NCI-H2081 treated with DMSO at 0.1 percent for 48 hours (cell line): ENCODE measurements at places on chromosomes 2 and 18.

- DNase-seq: no peak
These were observed 16.4 kb upstream of the MSH2 start for GRCh38 chr2:47386551-47386950.

GRCh38 chr2:55775828-55776227, 82.2 kb upstream of the PNPT1 start:
- no peak for DNase-seq

GRCh38 chr2:22355816-22356433, 1029.1 kb upstream of the KLHL29 start:
- no peak for DNase-seq

DNA sequence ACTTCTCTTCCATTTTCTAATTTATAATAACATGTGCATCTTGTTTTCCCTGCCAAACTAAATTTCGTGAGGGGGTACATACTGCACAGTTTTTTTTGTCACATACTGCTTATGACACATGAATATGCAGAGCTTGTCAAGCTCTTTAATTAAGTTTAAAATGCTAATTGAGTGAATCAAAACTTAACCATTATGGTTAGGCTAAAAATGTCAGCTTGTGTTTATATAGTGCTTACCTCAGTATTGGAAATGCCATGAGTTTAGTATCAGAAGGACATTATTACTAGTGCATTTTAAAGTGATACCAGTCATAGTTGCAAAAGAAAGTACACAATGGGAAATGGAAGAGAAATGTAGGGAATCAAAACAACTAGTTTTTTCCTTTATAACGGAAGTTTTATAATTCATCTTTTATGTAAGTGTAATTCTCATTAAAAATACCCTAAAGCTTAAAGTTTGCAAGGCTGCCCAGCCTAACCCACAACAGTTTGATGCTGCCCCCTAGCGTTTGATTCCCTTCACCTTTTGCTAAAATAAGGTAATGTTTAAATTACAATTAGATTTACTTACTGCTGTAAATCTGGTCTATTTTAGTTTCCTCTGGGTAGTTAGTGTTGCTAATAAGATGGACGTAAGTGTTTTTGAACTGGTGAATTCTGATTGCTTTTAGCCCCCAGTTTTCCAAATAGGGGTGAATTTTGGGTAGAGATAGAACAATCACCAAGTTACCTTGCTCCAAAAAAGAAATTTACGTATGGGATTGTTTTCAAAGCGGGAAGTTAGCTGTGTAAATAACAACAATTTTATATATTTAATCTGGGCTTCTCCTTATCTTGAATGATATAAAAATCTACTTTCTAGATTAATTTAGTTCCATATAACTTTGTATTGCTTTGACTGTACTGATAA, 3.2 kb downstream of the SLC39A10 start:
- DNase-seq: peak; percentile 26

GRCh38 chr2:154565433-154565832, 133.1 kb upstream of the KCNJ3 start:
- DNase-seq: no peak

DNA sequence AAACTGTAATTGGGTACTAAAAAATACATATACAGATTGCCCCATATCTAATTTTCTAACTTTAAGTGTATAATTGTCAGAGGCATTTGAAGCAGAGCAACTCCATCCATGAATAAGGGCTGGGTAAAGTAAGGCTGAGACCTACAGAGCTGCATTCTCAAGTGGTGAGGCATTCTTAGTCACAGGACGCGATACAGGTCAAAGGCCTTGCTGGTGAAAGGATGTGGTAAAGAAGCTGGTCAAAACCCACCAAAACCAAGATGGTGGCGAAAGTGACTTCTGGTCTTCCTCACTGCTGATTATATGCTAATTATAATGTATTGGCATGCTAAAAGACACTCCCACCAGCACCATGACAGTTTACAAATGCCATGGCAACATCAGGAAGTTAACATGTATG, 50.0 kb downstream of the SLC8A1 start:
- no peak for DNase-seq

GRCh38 chr2:102301867-102302362, 9.4 kb upstream of the IL1RL1 start:
- DNase-seq: no peak

GRCh38 chr2:8957628-8958027, 45.9 kb downstream of the MBOAT2 start:
- no peak for DNase-seq

GRCh38 chr2:3098231-3098630, 279.4 kb downstream of the EIPR1 start:
- no peak for DNase-seq

DNA sequence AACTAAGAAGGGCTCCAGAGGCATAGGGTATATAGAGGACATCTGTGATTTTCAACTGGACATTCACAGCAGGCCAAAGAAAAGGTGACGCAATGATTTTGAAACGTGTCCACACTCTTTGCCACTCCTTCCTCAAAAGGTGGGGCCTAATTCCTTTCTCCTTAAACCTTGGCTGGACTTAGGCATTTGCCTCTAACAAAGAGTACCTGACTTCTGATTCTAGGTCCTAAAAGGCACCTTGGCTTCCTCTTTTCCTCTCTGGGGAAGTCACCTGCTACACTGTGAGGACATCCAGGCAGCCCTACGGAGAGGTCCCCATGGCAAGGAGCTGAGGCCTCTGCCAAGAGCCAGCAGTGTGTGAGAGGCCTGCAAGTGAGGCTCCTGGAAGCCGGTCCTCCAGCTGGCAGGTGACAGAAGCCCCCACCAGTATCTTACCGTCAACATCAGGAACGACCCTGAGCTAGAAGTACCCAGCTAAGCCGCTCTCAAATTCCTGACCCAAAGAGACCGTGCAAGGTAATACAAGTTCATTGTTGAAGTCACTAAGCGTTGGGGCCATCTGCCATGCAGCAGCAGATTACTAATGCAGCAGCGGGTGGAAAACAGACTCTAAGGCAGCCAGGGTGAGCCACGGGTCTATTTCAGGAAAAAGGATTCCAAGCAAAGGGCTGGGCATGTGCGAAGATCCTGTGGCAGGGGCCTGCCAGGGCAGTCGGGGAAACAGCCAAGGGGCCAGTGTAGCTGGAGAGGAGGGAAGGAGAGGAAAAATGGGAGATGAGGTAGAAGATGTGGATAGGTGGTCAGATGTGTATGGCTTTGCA, 7.4 kb upstream of the HES6 start:
- DNase-seq: no peak

- DNase-seq: no peak
These were observed 435.0 kb upstream of the SPRED2 start for GRCh38 chr2:65867446-65867845.

GRCh38 chr18:37429791-37430190, 135.8 kb downstream of the CELF4 start:
- no peak for DNase-seq

DNA sequence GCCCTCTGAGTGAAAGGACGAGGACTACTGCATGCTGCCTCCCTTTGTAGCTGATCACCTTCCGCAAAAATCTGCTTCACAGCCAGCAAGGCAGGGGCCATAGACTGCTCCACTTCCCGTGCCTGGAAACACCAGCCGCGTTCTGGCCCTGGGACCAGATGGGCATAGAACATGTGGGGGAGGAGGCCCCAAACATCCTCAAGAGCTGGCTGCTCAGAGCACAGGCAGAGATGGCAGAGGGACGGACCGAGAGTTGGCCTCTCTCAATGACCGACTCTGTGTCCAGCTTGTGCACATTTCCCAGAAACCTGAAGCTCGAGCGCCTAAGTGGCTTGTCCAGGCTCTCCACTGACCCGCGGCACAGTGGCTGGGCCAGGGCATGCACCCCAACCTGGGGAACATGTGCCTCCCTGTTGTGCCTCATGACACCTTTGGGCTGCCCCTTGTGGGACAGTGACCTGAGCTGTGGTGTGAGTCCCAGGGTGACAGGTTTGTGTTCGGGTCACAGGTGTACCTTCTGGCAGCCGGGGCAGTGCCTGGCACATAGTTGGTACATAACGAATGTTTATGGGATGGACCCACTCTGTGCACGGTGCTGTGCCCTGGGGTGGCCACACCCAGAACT, 9.1 kb downstream of the KCNF1 start:
- no peak for DNase-seq

DNA sequence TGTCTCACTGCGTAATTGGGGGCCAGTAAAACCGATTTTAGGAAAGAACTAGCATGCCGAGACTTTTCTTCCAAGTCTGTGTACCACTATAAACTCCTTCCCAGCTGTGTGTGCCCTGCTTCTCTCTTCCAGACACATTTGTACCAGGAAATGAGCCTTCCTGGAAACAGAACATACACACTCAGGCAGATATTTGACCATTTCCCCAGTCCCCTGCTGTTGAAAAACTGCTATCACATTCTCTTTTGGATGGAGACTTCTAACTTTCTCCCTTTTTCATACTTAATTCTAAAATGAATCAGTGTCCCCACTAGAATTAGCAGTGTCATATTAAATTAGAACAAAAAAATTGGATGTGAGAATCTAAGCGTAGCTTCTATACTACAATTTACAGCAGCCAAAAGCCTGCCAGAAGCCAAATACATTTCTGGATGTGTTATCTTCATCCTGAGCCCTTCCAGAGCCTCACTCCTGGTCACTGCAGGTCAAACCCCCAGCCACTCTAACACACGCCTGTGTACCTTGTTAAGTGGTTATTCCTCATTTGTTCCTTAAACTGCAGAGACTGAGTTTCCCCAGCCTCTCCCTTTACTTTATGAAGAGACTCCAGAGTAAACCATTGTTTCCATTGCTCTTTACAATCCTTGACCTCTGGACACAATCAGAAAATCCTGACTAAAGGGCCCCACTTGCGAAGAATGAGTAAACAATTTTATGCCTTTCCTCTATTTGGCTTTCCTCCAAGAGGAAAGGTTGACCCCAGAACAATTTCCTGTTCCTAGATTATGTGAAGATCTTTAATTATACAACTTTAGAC, 20.4 kb downstream of the DSG4 start:
- DNase-seq: no peak

GRCh38 chr18:55448420-55448819, 139.6 kb downstream of the TCF4 start:
- DNase-seq: no peak

- DNase-seq: no peak
These were observed 37.3 kb downstream of the PTCD3 start for GRCh38 chr2:86143307-86143706.

GRCh38 chr18:45838302-45839070, 13.0 kb downstream of the SIGLEC15 start:
- DNase-seq: no peak

- no peak for DNase-seq
These were observed 87.0 kb upstream of the ITGA6 start for GRCh38 chr2:172340394-172340793.

- DNase-seq: no peak
These were observed 28.2 kb downstream of the GREB1 start for GRCh38 chr2:11562011-11562410.

DNA sequence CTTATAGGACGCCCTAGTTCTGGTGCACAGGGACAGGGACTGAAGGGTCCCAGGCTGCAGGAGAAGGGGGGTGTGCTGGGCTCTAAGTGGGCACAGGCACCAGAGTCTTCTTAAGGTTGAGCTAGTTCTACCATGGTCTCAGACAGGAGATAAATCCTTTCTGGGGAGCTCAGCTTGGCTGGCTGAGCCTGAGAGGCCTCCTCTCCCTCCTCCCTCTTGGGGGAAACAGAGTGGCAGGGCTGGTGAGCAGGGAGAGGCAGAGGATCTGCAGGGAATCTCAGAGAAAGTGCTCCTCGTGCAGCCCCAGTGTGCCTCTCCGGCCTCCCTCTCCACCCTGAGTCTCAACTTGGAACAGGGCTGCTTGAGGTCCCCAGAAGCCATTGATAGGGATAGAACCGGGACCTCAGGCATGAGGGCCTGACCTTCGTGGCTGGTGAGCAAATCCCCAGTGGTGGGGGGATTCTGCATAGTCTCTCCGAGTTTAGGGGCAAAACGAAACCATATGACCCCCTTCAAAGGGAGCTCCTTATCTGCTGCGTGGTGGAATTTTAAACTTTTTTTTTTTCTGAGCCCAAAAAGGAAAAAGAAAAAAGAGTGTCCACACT, 2.0 kb downstream of the GDF7 start:
- DNase-seq: no peak

GRCh38 chr2:47078541-47079482, 76.3 kb downstream of the STPG4 start:
- DNase-seq: no peak

DNA sequence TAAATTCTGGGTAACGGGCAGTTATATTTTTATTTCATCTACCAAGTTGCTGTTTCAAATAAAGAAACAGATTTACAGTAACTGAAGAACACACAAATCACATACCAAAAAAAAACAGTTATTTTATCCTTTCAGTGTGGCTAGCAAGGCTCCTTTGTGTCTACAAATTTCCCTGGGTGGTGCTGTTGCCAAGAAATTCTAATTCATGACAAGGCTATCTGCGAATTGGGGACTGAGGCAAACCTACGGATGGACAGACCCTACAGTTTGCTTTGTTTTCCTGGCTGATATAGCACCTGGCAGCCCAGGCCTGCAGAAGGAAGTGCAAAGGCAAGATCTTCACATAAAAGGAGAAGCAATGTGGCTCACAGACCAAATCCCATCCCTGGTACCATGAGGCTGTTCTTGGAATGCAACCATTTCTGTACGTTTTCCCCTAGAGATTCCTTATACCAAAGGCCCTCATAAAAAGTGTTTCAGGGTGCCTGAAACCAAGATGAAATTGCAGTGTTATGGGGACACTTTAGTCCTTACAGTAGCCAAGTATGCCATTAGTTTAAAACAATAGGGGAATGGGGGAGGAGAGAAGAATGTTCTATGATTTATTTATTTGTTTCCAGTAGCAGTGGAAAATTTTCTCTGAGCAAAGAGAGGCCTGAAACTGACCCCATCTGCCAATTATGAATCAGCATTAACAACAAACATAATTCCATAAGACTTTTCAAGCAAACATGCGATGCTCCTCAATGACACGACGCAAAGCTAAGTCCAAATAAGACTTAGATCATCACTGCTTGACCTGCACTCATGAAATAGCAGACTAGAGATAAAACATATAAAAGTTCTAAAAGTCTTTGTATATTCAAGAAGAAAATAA, 4.3 kb downstream of the KLF7 start:
- DNase-seq: no peak

DNA sequence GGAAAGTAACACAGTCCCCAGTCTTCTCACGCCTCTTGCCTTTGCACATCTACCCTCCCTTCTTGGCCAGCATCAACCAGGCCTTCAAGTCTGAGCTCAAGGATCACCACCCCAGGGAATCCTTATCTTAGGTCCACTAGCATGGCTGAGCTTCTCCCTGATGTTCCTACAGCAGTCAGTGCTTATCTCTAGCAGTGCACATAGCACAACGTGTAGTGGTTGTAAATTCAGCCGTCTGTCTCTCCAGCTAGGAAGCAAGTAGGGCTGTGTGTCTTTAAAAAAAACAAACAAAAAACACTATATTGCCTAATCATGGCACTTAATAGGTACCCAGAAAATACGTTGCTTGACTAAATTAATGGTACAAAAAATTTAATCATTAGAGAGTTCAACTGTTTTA, 29.2 kb downstream of the KCNG3 start:
- DNase-seq: no peak

GRCh38 chr2:144042751-144043150, 477.2 kb downstream of the ZEB2 start:
- DNase-seq: no peak

GRCh38 chr2:23351388-23352141, 33.4 kb upstream of the KLHL29 start:
- DNase-seq: no peak

GRCh38 chr2:125254010-125254409, 1228.9 kb downstream of the CNTNAP5 start:
- no peak for DNase-seq
